Diencephalon (tissue), 1 donor: ENCODE measurements at places on chromosomes 3 and 15. TPM values are rescaled to one million over a fixed set of nuclear protein-coding genes. Genes with fewer than 3 reads are reported as not detected.

ISG20 gene
- total RNA-seq: under 0.01 TPM

DUOXA2 gene
- total RNA-seq: not detected

CKMT1B gene
- 17.1 TPM for total RNA-seq

TMOD3 gene
- total RNA-seq: 54.0 TPM

SLC24A5 gene
- 0.92 TPM for total RNA-seq

GOLGA8T gene
- total RNA-seq: 0.69 TPM

FAM107A gene
- total RNA-seq: 25.1 TPM

MESP2 gene
- 0.92 TPM for total RNA-seq

CPLX3 gene
- 0.92 TPM for total RNA-seq

TMEM266 gene
- total RNA-seq: 12.5 TPM

AADAC gene
- total RNA-seq: not detected

HSPBAP1 gene
- 6.5 TPM for total RNA-seq

THOC7 gene
- total RNA-seq: 43.4 TPM

MIX23 gene
- 24.7 TPM for total RNA-seq

PLSCR5 gene
- 3.0 TPM for total RNA-seq

CLDN1 gene
- 3.0 TPM for total RNA-seq

NR1I2 gene
- total RNA-seq: 0.23 TPM

CTXN2 gene
- total RNA-seq: 1.6 TPM

C3orf70 gene
- total RNA-seq: 54.9 TPM

A4GNT gene
- total RNA-seq: not detected

ANAPC13 gene
- 55.6 TPM for total RNA-seq

EPHB3 gene
- 20.5 TPM for total RNA-seq

EFHB gene
- total RNA-seq: 1.6 TPM

DISP2 gene
- 18.0 TPM for total RNA-seq

SERPINI1 gene
- total RNA-seq: 130 TPM

MGLL gene
- 43.4 TPM for total RNA-seq

IL12A gene
- 1.4 TPM for total RNA-seq

TMOD2 gene
- total RNA-seq: 268 TPM

STAC gene
- total RNA-seq: 13.8 TPM

CHRD gene
- 6.0 TPM for total RNA-seq

PCOLCE2 gene
- 13.6 TPM for total RNA-seq

LYZL4 gene
- not detected for total RNA-seq

PPARG gene
- 3.0 TPM for total RNA-seq
